ENCODE measurements at places on chromosomes 5 and 9.

- DNase-seq = no peak
Measured at GRCh38 chr5:148792744-148793143, 33.7 kb upstream of the ADRB2 start.

GRCh38 chr5:121018004-121018403 is 553.9 kb downstream of the PRR16 start:
- DNase-seq = no peak

GRCh38 chr5:124136609-124137008 is 609.8 kb downstream of the ZNF608 start:
- DNase-seq = no peak

- DNase-seq = no peak
Measured at GRCh38 chr5:10595672-10596309, 31.9 kb downstream of the ANKRD33B start.

- no peak for DNase-seq
Measured at GRCh38 chr9:17116400-17116837, 18.4 kb upstream of the CNTLN start.

DNA sequence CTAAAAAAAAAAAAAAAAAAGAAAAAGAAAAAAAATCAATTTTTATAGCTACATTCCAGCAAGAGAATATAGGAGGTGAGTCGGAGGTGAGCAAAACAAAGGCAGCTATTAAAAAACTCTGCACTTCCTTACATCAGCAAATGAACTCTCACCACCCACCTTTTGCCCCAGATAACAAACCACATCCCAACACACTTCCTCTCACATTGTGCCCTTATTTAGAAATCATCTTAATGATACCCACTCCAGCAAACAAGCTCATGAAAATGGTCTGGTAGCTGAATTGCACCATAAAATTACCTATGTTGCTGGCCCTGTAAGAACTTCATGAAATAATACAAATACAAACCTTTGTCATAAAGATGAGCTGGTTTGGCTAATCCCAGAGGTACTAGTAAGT is 82.9 kb downstream of the CEMIP2 start:
- DNase-seq = peak; percentile 3

GRCh38 chr5:157454273-157454672 is 5.7 kb upstream of the NIPAL4 start:
- DNase-seq = no peak

GRCh38 chr9:70609542-70610286 is 195.3 kb upstream of the KLF9 start:
- DNase-seq = no peak

DNA sequence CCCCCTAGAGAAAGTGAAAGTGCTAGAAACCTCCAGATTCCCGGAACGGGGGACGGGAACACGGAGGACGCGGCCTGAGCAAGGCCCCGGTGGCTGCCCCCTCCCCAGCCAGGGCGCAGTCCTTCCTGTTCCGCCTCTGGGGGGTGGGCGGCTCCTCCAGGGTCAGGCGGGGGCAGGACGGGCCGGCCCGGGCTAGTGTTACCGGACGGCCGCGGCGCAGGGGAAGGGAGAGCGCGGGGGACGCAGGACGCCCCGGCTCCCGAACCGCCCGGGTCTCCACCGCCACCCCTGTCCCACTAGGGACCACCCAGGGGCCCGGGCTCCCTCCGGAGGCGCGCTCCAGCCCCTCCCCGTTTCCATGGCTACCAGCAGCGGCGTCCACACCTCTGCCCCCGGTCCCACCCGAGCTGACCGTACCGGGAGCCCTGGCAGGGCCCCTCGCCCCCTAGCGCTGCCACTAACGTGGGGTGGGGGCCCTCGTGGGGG is 579 bp downstream of the SLC12A7 start:
- no peak for DNase-seq

GRCh38 chr5:131610198-131611063 is 24.6 kb downstream of the RAPGEF6 start:
- no peak for DNase-seq

DNA sequence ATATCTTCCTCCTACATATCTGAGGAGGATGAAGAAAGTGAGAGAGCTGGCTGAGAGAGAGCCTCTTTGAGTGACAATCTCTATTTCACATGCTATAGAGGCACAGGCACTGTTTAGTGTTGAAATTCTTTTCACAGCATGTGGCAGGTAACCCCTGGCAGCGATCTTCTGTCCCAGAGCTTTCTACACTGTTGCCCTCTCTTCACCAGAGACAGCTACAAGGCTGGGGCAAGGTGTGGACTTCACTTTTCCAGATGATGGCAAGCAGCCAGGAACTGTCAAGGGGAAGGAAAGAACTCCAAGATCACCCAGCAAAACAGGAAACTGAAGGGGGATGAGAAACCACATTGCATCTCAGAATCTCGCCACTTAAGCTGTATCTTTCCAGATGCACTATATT is 205.2 kb downstream of the CAAP1 start:
- DNase-seq = no peak

DNA sequence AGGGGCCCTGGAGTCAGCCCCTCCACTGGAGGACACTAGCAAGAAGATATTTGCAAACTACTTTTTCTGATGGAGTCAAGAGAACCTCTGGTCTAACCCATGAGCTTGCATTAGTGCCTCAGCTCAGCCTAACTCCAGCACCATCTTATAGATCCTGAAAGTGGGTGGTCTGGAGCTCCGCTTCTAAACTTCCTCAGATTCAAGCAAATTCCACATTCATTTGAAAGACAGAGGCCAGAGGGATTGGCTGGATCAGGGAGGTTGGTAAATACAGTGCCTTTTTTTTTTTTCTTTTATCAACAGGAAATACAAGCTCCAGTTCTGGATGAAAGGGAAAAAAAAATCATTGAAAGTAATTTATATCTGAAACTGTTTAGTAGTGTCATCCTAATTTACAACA is 99.9 kb downstream of the ENC1 start:
- no peak for DNase-seq

GRCh38 chr5:168085261-168086031 is 206.0 kb upstream of the WWC1 start:
- DNase-seq = no peak

DNA sequence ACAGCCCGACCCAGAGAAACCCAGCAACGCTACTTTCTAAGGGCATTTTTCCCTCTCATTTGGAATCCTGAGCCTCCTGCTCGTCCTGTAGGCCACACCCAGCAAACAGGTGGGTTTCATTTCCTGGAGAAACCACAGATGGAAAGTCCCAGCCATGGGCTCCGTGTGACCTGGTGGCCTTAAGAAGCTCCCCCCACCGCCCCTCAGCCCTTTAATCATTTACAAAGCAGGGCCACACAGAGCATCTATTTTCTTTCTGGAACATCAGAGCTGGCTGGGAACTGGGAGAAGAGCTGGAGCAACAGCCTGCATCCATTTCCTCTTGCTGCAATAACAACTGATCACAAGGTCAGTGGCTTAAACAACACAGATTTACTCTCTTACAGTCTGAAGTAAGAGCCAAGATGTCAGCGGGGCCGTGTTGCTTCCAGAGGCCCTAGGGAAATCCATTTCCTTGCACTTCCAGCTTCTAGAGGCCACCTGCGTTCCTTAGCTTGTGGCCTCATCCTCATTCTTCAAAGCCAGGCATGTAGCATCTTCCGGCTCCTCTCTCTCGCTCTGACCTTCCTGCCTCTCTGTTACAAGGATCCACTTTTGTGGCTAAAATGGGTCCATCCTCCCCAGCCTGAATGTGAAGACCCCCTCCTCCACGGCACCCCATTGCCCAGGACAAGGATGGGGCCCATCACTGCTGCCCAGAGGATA is 40.5 kb downstream of the C9orf50 start:
- DNase-seq = no peak

DNA sequence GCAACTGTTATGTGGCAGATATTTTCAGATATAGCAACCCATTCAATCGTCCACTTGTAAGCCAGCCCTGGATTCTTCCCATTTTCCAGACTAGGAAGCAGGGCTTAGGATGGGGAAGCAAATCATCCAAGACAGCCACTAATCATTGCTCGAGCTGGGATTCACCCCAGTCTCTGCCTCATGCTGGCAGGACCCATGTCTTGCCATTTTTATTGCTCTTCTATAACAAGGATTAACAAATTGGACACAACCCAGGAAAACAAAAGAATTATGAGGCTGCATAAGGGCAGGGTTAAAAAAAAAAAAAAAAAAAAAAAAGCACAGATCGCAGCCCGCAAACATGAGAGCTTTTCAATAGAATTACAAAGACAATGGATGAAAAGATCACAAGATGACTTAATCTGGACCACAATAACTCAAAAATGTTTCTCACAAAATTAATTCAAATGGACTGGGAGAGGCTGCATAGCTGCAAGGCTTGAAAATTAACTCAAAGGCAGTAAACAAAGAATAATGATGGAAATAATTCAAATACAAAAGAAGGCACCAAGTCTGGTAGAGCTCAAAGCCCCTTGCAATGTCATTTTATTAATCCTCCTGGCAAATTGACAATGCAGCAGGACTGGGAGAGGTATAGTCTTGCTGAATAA is 40.7 kb downstream of the ASTN2 start:
- DNase-seq = no peak

DNA sequence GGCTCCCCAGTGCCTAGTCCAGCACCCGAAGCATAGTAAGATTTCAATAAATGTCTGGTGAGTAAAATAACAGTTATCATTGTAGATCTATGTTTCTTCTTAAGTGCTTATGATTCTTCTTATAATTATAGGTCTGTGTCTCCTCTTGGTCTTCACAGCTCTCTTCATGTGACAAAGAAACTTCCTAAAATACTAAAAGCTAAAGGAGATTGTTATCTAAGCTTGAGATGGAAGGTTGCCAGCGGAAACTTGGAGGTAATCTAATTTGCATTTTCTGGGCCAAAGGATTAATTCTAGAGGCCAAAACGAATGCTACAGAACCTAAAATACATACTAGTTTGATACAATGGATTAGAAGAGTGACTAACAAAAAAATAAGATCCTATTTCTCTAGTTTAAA is 13.6 kb upstream of the ARHGAP26 start:
- DNase-seq = no peak

Data from stimulated activated CD4-positive, alpha-beta T cell treated with anti-CD3 and anti-CD28 coated beads, Interleukin-1b, Interleukin-23, amount 100 ng/mL, for 1 hour (primary cell).